Activated naive CD4-positive, alpha-beta T cell treated with Interleukin-2 at 50 U/mL for 16 hours (primary cell): ENCODE measurements at places on chromosomes 11 and 22.

DNA sequence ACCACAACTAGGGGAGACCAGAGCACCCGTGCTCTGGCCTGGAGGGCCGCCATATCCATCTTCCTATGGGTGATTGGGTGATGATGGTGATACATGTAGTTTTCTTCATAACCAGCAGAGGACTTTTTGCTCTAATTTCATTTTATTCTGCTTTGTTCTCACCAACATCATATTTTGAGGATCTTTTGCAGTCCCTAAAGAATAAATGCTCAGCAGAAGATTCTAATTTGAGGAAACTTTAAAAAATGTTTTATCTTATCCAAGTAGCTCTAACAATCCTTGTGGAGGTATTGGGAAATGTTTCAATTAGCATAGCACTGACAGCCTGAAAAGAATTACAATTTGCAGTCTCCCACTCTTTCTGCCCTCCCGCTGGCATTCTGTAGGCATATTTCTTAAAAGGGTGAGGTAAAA lies 544.0 kb downstream of the NTM start:
- DNase-seq, result no peak

DNA sequence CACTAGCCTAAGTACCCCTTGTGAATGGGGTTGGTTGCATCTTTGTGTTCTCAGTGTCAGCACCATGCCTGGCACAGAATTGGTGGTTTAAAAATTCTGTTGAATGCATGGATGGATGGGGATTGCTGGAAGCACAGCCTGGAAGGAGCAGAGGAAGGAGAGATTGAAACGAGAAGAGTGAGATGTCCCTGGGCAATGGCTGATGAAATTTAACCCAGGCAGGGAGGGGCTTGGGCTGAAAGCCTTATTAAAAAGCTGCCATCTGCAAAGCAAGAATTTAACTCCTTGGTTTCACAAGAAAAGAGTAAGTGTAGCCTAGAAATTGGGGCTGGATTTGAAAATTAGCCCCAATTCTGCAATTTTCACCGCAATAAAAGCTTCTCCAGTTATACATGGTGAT lies 126.7 kb downstream of the TEAD1 start:
- DNase-seq, result no peak

GRCh38 chr22:29065468-29066190 lies 4.0 kb upstream of the C22orf31 start:
- no peak for DNase-seq

DNA sequence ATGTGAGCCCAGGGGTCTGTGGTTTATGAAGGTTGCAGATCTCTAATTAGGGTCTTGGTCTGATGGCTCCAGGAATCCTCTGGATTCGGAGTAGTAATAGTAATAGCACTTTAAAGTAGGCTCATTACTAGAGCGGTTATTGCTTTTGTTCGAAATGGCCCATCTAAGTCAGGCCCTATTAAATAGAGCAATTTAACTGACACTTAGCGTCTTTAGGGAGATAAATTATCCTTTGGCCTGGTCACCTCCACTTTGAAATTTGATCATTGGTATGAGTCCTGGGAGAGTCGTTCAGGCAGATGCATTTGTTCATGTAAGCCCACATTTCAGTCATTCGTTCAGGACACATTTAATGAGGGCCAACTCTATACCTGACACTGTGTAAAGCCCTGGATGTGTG lies 54.8 kb downstream of the LDLRAD3 start:
- DNase-seq, result no peak

DNA sequence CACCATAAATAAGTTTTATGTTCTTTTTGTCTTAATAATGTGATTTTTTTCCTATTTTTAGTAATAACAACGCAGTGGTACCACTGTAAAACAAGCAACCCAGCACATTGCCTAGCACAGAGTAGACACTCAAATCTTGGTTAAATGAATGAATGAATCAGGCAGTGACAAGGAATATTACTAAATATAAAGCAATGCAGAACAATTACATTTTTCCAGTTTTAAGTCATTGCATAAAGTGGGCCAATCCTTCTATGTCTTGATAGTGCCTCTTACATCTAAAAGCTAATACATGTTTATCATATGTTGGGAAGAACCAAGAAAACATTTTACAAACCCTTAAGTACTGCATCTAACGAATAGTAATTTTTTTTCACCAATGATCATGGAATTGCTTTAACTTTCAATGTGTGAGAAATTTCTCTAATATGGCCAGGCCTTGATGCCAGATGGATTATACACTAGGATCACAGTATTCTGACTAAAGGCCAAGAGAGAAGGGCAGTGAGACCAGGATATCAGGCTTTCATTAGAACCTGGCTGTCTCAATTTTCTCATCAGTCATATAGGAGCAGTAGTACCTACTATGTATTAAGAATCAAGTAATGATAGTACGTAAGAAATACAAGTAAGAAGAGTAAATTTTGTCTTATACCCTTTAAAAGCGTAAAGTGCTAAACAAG lies 88.5 kb downstream of the TRIM44 start:
- no peak for DNase-seq

DNA sequence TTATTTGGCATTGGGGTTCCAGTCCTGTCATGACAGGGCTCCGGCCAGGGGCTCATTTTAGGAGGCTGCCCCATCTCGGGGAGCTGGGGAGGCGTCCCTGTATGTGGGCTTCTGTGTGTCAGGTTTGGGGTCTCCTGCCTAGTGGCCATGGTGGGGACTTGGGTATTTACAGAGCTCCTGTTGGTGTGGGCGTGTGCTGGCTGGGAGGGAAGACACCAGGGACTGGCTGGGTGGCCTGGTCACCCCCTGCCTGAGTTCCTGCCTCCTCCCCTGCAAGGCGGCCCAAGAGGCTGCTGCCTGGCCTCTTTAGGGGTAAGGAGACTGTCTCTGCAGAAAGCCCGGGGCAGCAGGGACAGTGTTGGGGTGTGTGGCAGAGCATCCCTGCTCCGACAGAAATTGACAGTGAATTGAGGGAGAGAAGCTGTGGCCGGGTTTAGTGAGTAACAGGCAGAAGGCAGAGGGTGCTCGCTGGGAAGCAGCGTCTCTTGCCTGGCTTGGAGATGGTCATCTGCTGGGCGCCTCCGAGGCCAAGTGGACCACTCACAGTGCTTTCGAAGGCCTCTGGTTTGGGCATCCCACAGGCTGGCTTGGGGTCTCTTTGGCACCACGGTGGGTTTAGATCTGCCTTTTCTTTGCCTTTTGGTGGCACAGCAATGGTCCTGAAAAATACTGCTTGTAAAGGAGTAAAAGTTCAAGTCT lies 40.3 kb upstream of the GRAMD4 start:
- DNase-seq, result no peak

GRCh38 chr11:10441652-10442503 lies 13.2 kb upstream of the AMPD3 start:
- DNase-seq, result no peak

DNA sequence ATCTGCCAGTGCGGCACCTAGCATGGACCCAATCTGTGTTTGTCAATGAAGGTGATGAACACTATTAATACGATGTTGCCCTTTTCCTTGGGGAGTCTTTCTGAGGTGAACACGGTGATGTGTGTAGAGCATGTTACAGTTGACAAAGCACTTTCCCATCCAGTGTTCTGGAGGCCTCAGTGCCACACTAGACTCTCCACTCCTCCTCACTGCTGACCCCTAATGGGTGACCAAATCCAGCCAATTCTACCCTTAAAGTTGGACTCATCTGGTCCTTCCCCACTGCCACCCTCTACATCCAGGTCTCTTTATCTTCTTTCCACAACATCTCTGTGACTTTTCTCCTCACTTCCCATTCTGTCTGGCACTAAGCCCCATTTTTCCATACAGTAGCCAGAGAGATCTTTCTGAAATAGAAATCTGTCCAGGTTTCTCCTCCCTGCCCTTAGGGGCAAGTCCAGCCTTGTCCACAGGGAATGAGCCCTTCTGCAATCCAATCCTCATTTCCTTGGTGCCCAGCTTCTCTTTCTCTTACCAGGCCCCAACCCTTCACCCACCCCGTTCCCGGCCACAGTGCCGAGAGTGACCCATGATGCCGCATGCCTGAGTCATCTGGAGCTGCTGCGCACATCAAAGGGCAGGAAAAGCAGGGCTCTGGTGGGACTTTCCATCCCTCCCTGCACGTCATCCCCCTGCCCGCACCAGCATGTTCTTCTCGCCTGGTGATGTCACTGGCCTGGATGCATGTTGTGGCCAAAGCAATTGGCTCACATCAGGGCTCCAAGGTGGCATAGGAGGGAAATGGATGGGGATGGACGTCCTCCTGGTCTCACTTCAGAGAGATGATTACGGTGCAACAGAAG lies 64.2 kb downstream of the RASSF10 start:
- no peak for DNase-seq

- DNase-seq, result no peak
These were observed 37.0 kb downstream of the AMPD3 start for GRCh38 chr11:10492084-10492483.

- DNase-seq, result no peak
These were observed 46.5 kb downstream of the FBLN1 start for GRCh38 chr22:45548991-45549761.

DNA sequence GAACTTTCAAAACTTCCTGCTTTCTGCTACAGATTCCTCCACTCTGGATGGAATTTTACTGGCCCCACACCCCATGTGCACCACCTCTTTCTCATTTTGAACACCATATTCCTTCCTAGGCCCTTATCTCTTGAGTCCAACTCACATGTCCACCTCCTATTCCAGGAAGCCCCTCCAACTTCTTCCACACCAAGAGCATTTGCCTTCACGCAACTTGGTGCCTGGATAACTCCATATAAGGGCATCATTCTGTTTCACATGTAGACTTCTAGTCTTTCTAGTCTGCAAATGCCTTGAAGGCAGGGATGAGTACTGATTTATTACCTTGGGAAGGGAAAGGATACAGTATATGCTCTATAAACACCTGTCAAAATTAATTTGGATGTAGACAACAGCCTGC lies 17.5 kb downstream of the GAB2 start:
- DNase-seq, result no peak

DNA sequence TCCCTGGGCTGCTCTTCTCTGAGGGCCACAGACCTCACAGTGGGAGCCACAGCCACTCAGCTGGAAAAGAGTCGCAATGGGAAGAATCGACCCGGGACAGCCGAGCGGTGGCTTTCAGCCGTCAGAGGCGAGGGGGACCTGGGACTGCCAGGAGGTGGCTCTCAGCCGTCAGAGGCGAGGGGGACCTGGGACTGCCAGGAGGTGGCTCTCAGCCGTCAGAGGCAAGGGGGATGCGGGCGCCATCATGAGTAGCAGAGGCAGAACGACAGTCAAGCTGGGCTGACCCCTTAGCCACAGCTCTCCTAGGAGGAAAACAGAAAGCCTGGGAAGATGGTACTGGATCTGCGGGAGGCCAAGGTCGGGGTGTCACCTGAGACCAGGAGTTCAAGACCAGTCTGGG lies 14.9 kb upstream of the MUC2 start:
- no peak for DNase-seq

DNA sequence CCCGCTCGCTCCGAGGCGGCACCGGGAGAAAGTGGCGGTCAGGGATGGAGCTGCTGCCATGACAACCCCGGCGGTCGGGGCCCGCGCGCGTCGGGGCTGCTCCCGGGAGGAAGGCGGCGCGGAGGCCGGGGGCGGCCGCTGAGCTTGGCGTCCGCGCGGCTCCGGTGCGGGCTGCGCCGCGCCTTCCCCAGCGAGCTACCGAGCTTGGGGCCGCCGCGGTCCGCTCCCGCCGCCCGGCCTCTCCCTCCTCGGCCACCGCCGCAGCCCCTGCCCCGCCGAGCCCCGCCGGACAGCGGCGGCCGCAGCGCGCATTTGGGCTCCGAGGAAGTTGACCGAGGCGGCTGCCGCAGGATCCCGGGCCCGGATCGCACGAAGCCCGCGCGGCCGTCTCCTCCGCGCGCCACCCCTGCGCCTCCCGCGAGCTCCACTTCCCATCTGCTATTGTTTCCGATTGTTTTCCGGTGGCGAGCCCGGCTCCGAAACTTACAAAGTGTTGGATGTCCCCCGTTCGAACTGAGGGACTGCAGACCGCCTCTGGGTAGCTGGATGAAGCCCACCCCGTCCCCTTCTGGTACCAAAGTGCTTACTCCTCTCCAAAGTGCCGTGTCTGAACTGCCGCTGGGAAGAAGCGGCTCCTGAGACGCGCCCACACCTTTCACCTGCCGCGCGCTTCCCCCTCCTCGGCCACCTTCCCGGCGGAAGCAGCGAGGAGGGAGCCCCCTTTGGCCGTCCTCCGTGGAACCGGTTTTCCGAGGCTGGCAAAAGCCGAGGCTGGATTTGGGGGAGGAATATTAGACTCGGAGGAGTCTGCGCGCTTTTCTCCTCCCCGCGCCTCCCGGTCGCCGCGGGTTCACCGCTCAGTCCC lies 540.3 kb downstream of the NTM start:
- DNase-seq, result no peak

DNA sequence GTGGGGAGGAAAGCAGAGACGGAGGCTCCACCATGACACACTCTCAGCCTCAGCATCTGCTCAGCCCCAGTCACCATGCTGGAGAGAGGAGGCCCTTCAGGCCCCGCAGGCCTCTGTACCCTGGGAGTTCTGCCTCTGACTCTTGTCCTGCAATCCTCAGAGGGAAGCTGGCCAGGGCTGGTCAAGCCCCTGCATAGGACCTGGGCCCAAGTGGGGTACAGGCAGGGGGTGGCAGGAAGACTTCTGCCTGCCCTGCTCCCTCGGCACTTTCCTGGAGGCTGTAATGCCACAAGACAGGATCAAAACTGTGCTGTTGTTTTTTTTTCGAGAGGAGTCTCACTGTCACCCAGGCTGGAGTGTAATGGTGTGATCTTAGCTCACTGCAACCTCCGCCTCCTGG lies 33.7 kb downstream of the LRRC74B start:
- DNase-seq, result no peak

DNA sequence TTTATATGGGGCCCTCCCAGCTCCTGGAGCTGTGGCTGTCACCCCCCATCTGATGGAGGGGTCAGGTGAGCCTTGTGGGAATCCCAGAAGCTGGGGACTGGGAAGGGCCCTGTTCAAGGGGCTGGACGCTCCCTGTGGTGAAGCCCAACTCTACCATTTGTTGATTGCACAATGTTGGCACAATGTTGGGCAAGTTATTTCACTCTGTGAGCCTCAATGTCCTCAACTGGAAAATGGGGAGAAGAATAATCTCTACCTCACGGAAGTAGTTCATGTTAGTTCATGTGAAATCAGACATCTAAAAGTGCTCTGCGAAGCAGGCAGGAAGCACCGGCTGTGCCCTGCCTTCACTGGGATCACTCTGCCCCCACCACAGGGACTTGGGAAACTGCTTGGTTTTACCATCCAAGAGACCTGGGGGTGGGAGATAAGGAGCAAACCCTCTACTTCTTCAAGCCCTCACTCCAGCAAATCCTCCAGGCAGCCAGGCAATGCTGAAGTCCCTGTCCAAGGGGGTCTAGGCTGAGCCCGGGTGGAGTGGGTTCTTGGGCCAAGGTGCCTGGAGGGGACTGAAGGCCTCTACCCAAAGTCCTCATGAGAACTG lies 715 bp upstream of the PRR5 start:
- no peak for DNase-seq

DNA sequence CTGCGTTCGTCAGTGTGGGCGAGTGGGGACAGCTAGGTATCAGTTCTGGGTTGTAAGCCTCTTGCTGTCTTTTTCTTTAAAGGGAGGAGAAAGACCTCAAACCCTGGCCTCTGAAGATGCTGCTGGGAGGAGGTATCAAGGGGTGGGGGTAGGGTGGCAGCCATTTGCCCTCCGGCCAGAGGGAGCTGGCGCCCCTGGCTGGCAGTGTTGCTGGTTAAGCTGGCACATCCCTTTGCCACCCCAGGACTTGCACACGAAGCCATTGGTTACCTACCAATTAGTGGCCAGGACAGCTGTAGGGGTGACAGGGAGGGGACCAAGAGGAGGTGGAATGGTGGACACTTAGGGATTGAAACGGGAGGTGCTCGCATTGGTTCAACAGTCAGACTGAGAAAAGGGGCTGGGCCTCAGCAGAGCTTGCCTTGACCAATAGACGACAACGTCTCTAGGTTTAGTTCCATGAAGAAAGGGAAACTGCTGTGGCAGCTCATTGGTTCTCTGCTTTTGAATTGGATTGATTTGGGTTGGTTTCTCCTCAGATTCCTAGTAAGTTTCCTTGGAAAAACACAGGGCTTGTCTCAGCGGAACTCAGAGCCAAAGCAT lies 77.9 kb downstream of the ST3GAL4 start:
- no peak for DNase-seq
